ENCODE measurements at places on chromosomes 11 and 22. TPM values are rescaled to one million over a fixed set of nuclear protein-coding genes. Genes with fewer than 3 reads are reported as not detected.

GRCh38 chr22:27554841-27555456 is 246.6 kb downstream of the MN1 start:
- no peak overlapping the region for H3K4me3 ChIP-seq
- no peak for DNase-seq
- H3K36me3 ChIP-seq: no peaks in the 10 kb centered on the region
- peaks cover 44% of the 10 kb centered on the region for H3K4me1 ChIP-seq
- H3K27me3 ChIP-seq: peaks cover 3% of the 10 kb centered on the region
- no peak overlapping the region for H3K27ac ChIP-seq

CNGA4 gene
- not detected for total RNA-seq

OR2AT4 gene
- not detected for total RNA-seq

SLC22A24 gene
- not detected for total RNA-seq

GRCh38 chr22:35231585-35232084 is 25.7 kb upstream of the HMGXB4 start:
- no peaks in the 10 kb centered on the region for H3K36me3 ChIP-seq
- H3K27ac ChIP-seq: no peak overlapping the region
- DNase-seq: peak; percentile 68

DNA sequence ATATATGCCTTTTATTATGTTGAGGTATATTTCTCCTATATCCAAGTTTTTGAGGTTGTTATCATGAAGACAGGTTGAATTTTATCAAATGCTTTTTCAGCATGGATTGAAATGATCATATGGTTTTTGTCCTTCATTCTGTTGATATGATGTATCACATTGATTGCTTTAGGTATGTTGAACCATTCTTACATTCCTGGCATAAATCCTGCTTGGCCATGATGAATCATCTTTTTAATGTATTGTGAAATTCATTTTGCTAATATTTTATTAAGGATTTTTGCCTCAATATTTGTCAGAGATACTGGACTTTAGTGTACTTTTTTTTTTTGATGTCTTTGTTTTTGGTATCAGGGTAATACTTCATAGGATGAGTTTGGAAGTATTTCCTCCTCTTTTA is 283.8 kb upstream of the C11orf87 start:
- no peak for DNase-seq
- H3K4me3 ChIP-seq: no peak overlapping the region
- H3K4me1 ChIP-seq: no peaks in the 10 kb centered on the region
- H3K36me3 ChIP-seq: no peaks in the 10 kb centered on the region
- no peaks in the 10 kb centered on the region for H3K27me3 ChIP-seq

DNA sequence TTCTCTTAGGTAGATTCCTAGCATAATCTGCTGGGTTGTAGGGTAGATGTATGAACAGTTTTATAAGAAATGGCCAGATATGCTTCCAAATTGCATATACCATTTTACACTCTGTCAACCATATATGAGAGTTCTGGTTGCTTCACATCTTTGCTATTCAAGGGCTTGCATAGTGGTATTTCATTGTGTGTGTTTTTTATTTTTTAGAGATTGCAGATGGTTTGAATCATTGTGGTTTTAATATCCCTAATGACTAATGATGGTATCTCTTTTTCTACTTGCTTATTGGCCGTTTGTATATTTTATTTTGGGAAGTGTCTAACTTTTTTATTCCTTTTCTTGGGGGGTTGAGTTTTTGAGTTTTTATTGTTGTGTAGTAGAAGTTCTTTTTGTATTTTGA is 26.9 kb downstream of the RNF214 start:
- H3K27me3 ChIP-seq: no peaks in the 10 kb centered on the region
- no peak overlapping the region for H3K27ac ChIP-seq
- no peaks in the 10 kb centered on the region for H3K4me1 ChIP-seq
- H3K4me3 ChIP-seq: no peak overlapping the region
- H3K36me3 ChIP-seq: peaks cover 12% of the 10 kb centered on the region

LYVE1 gene
- total RNA-seq: 0.14 TPM

DNA sequence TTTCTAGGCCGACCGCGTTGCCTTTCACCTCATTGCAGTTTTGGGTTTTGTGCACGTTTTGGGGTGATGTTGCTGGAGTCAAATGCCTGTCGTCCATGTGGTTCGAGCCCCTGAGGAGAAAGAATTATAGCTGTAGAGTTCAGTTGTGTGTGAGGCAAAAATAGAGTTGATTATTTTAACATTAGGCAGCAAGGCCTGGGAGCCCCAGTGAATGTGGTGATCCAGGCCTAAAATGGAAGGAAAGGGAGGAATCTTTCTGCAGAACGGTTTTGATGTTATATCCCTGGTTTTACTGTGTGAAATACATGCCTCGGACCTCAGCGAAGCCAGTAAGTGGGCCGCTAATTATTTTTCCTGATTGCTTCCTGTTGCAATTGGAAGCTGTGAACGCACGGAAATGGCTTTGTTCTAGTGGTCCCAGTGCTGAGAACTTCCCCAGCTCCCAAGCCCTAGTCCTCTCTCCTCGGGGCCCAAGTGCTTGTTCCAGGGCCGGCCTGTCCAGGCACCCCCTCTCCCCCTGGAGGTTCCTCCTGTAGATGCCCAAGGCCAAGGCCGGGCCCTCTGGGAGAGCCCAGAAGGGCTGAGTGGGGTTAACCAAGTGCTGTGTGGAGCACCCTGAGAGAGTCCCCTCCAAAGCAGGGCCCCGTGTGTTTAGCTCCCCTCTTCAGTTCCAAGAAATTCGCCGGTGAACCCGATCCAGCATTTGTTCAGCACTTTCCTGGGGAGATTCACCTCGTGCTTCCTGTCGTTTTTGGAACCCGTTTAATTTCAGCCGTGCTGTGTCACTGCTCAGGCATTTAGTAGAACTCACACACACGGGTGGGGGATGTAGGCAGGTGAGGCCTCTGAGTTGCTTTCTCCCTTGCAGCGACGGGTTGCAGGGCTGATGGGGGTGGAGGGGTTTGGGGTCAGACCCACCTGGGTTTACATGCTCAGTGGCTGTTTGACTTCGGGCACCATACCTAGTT is 2.1 kb downstream of the LRP5 start:
- peaks cover 41% of the 10 kb centered on the region for H3K4me1 ChIP-seq
- peak overlapping the region; percentile 52 for H3K27ac ChIP-seq
- H3K36me3 ChIP-seq: no peaks in the 10 kb centered on the region

All from neural crest cell (in vitro differentiated cells).